ENCODE measurements at places on chromosomes 2 and 18.

DNA sequence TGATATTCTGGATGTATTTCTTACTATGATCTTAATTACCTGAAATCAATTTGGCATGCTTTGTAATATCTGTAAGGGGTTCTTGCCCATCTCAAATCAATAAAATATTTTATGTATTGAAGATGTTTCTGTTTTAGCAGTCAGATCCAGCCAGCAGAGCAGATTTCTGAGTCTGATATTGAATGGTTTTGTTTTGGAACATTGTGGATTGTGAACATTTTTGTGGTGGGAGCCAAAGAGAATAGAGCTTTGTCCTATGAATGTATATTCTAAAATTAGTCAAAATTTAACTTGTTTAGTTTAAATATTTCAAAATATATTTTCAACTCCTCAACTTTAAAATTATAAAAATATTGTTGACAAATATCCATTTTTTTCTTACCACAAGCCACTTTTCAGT, 197.0 kb downstream of the UBE2E3 start:
- DNase-seq, result no peak

GRCh38 chr2:21999522-21999921, 875.8 kb downstream of the TDRD15 start:
- DNase-seq, result no peak

GRCh38 chr2:138081225-138082073, 117.2 kb downstream of the HNMT start:
- no peak for DNase-seq

DNA sequence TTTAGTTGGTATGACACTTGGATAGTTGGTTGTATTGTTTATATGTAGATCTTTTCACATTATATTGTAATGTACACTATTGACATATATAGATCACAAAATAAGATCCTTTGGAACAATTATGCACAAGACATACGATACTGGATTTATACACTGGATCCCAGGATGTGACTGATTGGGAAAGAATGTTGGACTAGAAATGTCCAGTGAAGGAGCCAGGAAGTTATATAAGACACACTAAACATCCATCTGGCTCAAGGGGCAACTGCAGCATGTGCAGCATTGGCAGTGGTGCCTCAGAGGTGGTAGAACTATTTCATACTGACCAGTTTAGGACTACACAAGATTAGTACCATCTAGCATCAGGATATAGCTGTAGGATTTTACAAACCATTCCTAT, 104.9 kb downstream of the TRABD2A start:
- no peak for DNase-seq
